ENCODE measurements at places on chromosomes 2 and 18. TPM values are rescaled to one million over a fixed set of nuclear protein-coding genes. Genes with fewer than 3 reads are reported as not detected.

DNA sequence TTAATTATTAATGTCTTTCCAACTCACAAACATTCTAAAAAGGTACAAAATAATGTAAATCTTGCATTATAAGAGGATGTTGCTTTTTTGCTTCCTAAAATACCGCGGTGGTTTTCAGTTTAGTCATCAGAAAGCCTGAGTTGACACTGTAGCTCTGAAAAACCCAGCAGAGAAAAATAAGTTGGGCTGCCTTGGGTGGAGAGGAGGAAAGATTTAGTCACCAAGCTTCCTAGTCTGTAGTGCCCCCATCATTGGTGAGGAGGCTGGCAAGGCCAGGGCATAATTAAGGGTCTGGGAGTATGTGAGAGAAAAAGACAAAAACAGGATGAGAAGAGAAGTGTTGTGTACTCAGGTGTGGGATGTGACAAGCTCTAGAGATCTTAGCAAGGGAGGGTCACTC lies 5.7 kb downstream of the PTPRM start:
- DNase-seq = no peak

The CHRND gene
- total RNA-seq = not detected

The CAPN14 gene
- not detected for total RNA-seq

DNA sequence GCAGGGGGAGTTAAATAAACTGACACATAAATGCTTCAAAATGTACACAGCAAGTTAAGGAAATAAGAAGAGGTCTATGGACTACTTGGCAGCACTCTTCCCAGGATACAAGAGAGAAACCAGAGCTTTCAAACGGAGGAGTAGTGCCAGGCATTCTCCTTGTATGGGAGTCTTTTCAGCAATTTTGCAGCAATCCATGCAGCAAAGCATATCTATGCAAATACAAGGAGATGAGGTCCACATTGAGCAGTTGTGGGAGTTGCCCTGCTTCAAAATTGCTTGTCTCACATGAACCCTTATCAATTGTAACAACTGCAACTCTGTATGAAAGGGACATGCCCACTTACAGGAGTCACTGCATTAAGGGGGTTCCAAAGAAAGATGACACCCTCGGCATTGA lies 37.8 kb downstream of the SCN9A start:
- DNase-seq = no peak

Data from omental fat pad (tissue), 4 donors.